ENCODE measurements at places on chromosomes 12 and 14. TPM values are rescaled to one million over a fixed set of nuclear protein-coding genes. Genes with fewer than 3 reads are reported as not detected.

The TMTC1 gene
- total RNA-seq = 13.9 TPM

The FBXO34 gene
- total RNA-seq = 29.5 TPM

The CCDC177 gene
- 4.5 TPM for total RNA-seq

The MYF6 gene
- total RNA-seq = 0.64 TPM

The NABP2 gene
- 13.8 TPM for total RNA-seq

The GUCY2C gene
- total RNA-seq = 0.09 TPM

The RFLNA gene
- total RNA-seq = 8.5 TPM

DNA sequence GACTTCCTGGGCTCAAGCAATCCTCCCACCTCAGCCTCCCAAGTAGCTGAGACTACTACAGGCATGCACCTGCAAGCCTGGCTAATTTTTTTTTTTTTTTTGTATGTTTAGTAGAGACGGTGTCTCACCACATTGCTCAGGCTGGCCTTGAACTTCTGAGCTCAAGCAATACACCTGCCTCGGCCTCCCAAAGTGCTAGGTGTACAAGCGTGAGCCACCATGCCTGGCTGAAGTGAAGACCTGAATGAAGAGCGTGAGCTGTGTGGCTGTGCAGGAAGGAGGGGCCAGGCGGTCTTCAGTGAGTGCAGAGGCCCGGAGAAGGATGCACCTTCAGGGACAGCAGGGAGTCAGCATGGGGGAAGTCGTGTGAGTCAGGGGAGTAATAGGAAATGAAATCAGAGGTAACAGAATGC is 14.9 kb upstream of the NFKBIA start:
- DNase-seq = no peak

GRCh38 chr14:105204206-105204930 is 23.3 kb upstream of the NUDT14 start:
- DNase-seq = peak; percentile 60

GRCh38 chr12:4809013-4809448 is 88.8 kb downstream of the GALNT8 start:
- peak; percentile 8 for DNase-seq

DNA sequence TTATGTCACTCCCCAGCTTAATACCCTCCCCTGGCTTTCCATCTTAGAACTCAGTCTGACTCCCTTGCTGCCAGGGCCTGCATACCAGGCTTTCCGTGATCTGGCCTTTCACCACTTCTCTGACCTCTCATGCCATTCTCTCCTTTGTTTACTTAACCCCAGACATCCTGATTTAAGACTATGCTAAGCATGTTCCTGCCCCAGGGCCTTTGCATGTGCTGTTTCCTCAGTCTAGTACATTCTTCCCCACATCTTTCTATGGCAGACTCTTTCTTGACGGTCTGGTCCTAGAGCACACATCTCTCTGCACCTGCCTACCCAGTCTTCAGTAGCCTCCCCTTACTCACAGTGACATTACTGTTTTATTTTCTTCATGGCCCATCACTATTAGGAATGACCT is 42.2 kb downstream of the PLXNC1 start:
- DNase-seq = no peak

DNA sequence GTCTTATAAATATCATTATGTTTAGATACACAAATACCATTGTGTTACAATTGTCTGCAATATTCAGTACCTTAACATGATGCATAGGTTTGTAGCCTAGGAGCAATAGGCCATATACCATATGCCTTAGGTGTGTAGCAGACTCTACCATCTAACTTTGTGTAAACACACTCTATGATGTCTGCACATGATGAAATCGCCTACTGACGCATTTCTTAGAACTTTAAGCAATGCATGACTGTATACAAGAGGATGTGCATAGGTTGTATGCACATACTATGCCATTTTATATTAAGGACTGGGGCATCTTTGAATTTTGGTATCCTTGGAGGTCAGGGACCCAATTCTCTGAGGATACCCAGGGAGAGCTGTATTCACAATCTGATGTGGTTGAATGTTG is 10.1 kb upstream of the BTG1 start:
- no peak for DNase-seq

- DNase-seq = no peak
These were observed 191.5 kb downstream of the SYT1 start for GRCh38 chr12:79055926-79056674.

DNA sequence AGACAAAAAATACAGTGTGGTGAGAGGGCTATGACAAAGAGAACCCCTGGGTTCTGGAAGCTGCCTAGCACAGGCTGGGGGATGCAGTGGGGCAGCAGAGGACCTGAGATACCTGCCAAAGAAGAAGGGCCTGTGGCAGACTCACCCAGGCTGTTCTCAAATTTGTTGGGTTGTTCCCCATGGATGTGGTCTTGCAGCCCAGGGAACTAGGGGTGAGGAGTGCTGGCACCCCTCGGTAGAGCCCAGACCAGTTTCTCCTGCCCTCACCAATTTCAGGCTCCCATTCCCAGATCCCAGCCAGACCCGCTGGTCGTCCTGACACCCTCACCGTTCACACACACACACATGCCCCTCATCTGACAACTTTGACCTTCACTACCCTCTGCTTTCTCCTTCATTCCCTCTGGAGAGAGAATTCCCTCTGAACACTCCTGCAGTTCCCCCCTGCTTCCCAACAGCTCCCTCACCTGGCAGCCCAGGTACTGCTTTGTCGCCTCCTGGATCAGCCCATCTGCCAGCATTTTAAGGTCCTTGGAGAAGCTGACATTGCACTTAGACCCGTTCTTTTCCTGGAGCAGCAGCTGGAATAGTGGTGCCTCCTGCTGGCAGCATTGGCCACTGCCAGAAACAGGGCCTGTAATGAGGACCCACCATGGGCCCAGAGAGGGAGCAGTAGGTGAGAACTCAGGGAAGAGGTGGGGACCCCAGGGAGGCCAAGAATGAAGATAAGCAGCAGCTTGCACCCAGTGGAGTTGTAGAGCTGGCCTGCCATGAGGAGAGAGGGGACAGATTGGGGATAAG is 5.9 kb upstream of the GDF11 start:
- no peak for DNase-seq

GRCh38 chr12:26157001-26157400 is 32.2 kb upstream of the BHLHE41 start:
- DNase-seq = no peak

- no peak for DNase-seq
These were observed 33.9 kb upstream of the PPM1A start for GRCh38 chr14:60215127-60215444.

DNA sequence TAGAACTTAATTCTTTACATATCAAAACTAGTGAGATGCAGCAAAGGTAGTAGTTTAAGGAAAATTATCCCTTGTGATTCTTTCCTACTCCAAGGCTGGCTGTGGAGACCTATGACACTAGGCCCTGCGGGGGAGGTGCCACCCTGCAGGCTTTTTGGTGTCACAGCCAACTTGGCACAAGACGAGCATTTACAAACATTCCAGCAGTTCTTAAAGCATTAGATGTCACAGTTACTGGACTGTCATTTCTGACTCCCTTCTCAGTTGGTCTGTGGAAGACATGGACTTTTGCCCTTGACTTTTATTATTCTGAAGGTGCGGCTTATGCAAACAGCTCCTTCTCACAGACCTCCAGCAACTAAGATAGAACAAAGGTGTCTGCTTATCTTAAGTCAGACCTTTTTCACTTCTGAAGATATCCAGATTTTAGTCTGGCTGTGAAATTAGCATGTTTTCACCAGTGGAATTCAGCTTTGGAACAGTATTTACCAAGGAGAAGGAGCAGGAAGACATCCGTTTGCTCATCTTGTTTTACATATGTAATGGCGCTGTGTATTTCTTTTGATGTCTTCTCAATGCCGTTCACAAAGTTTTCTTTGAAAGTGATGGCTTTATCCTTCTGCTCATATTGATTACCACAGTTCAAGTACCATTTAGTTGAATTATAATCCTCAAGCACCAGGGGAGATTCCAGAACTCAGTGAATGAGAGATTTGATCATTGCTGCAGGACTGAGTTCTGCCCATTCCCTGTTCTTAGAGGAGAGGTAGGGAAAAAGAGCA is 17.9 kb downstream of the SRGAP1 start:
- no peak for DNase-seq

DNA sequence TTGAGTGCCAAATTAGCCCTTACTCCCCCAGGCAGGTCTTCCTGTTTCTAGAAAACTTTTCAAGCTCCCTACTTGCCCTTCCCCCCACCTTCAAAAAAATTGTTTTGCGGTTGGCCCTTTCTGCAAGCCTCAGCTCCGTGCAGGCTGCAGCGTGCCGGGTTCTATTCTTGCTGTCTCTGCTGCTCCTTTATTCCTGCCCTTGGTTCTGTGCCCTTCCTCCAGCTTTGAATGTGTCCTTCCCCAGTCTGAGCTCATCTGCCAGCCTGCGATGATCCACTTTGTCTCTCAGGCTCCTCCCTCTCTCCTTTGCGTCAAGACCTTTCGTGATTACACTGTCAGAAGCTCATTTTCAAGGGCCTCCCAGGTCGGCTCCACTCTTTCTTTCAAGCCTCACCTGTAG is 98.6 kb downstream of the IRF2BPL start:
- DNase-seq = no peak

GRCh38 chr12:65649126-65649525 is 175.2 kb upstream of the HMGA2 start:
- DNase-seq = no peak

DNA sequence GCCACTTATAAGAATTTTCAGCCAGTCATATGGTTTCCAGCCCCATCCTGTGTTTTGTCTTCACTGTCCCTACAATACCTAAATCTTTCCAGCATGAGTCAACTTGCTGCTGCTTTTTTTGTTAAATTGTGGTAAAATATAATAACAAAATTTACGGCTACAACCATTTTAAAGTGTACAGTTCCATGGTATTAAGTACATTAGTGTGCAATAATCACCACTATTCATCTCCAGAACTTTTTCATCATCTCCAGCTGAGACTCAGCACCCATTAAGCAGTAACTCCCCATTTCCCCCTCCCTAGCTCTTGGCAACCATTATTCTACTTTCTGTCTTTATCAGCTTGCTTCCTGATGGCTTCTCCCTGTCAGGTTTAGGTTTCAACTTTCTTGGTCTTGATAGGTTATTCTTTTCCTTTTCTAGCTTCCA is 39.1 kb downstream of the FRS2 start:
- DNase-seq = no peak

- DNase-seq = no peak
These were observed 82.6 kb downstream of the ERC1 start for GRCh38 chr12:1073652-1074051.

Measured in cerebellum (tissue), 4 donors.